GF-D8 (cell line): ENCODE measurements at places on chromosomes 7 and 10.

DNA sequence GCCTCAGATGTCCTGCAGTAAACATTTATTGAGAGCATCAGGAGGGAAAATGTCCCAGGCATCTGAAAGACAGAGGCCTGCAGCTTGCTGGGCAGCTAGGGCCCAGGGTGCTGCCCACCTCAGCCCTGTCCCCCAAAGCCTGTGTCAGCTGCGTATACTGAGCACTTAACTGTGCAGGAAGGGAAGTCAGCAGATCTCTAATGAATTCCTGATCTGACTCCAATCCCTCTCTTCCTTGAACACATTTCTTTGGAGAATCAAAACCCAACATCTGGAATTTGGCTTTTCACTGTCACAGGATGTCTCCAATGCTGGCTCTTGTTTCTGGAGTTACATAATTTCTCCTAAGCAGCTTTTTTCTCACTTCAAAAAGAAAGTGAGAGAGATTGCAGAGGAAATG is 364.7 kb upstream of the NFE2L3 start:
- no peak for DNase-seq

GRCh38 chr7:45390731-45391130 is 183.4 kb upstream of the ADCY1 start:
- DNase-seq = no peak

DNA sequence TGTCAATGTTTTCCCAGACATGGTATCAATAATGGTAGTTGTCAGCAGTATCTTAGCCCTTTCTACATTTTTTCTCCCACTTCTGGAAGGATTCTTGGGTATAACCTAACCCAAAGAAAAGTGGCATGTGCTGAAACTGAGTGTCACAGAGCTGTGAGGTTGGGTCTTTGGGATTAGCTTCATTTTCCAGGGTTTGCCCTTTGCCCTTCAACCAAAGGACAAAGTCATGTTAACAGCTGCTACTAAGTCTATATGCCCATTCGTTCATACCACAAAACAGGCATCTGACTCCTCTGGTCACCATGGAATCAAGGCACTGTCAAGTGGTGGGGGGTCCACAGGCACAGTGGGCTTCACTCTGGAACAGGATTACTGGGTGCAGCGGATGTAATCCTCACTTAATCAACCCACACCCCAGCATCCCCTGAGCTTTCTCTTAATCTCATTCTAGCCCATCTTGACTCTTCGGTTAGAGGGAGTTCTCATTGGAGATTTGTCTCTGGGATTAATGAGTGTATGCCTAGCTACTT is 29.1 kb downstream of the CTAGE6 start:
- no peak for DNase-seq

- DNase-seq = no peak
These were observed 131.1 kb upstream of the SLC26A5 start for GRCh38 chr7:103577059-103577458.

- DNase-seq = peak; percentile 74
These were observed 3.2 kb upstream of the VSIR start for GRCh38 chr10:71776481-71776925.

- no peak for DNase-seq
These were observed 926 bp upstream of the PCBD1 start for GRCh38 chr10:70889291-70889690.

DNA sequence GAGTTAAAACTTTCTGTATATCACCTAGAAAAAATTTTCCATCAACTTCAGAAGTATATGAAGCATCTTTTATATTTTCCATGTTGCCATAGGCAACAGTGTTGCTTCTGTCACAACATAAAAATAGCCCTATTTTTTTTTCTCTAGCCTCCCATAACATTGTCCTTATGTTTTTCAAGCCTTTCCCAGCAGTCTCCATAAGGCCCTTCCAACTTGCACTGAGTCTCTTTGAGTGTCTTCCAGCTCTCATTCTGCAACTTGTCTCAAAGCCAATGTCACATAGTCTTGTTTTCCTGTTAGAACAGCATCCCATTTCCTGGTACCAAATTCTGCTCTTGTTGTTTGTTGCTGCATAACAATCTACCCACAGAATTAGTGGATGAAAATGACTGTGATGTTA is 1055.5 kb upstream of the GHITM start:
- no peak for DNase-seq

GRCh38 chr10:12628964-12629766 is 279.8 kb downstream of the CAMK1D start:
- DNase-seq = no peak

DNA sequence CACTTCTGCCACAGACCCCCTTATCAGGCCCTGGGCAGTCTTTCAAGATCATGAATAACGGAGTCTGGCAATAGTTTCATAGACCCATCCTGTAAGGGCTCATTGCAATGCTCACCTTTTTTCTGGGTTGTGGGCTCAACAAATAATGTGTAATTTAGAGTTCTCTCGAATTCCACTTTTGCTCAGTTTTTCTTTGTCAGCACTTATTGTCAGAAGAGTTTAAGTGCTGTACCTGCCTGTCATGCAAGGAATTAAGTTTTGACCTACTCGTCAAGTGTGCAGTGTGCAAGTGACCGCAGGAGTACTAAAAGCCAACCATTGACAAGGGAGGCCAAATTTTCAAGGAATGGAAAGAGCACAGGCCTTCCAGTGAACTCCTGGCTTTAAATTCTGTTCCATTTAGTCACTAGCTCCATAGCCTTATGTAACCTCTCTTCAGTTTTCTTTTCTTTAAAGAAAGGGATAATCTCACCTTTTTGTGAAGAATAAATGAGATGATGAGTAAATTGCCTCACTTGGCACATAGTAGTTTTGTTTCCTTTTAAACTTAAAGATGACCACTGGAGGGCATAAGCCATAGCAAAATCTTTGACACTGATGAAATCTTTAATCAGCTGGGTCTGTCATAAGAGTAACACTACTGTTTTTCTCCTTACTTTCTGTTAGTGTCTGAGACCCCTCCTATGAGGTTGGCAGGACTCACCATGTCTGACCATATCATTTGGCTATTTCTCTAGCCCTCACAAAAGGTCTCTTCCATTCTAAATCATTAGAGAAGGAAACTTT is 313.3 kb downstream of the TYW1 start:
- no peak for DNase-seq

DNA sequence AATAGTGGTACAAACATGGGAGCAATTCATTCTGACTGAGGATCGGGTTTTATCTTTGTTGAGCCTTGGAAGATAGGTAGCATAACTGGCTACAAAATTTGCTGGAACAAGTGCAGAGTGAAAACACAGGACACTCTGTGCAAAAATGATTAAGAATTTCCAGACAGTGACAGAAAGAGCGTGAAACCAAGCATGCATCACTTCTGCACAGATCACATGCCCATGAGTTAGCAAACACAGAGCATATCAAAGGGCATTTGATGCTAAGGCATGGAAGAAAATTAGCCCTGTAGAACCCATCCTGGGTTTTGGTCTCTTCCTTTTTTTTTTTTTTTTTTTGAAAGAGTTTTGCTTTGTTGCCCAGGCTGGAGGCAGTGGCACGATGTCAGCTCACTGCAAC is 28.3 kb downstream of the TECTB start:
- DNase-seq = no peak

GRCh38 chr7:143973870-143974416 is 19.3 kb downstream of the OR2F1 start:
- no peak for DNase-seq

GRCh38 chr7:24896031-24896501 is 83.9 kb downstream of the OSBPL3 start:
- DNase-seq = peak; percentile 42

DNA sequence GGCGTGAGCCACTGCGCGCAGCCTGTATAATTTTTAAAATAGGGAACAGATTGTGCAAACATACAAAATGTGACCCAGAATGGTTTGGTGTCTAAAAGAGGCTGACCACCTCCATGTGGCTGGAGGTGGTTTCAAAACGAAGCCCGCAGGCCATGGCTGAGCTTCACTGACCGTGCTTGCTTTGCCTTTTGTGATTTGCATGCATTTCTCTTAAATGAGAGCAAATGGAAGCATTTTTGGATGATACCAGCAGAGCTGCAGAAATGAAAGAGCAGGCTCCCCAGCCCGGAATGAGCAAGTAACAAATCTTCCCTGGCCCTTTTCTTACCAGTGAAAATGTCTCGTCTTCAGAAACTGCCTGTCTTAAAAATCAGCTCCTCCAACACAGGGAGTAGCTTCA is 239.9 kb downstream of the CAMK1D start:
- no peak for DNase-seq

- DNase-seq = no peak
These were observed 62.8 kb downstream of the CXCL12 start for GRCh38 chr10:44322137-44322536.

- DNase-seq = no peak
These were observed 24.6 kb upstream of the REEP3 start for GRCh38 chr10:63496561-63496960.

- no peak for DNase-seq
These were observed 443.7 kb upstream of the LRRN3 start for GRCh38 chr7:110647266-110647665.

DNA sequence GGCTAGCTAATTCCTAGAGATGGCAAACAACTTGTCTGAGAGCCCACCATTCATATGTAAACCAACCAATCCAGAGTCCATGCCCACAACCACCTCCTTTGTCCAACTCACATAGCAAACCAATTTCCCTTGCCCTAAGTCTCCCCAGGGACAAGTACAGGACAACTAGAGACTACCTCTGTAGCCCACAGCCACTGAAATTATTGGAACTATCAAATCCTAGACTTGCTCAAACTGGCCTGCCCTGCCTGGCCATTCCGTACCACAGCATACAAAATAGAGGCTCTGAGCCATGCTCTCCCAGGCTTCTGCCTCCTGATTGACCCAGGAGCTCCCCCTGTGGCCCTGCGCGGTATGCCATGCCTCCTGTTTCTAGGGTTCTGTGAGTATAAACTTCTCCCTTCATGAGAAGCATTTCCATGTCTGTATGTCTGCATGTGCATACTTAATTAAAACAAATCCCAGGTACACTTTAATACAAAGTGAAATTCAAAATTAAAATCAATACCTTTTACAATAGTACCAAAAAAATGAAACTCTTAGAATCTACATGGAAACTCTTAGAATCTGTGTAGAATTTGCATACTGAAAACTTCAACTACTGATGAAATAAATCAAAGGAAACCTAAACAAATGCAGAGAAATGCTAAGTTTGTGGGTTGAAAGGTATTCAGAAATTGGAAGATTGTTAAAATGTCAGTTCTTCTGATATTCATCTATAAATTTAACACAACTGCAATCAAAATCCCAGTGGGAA is 4.0 kb upstream of the HECW1 start:
- no peak for DNase-seq

GRCh38 chr7:18123508-18124239 is 96.0 kb upstream of the PRPS1L1 start:
- DNase-seq = no peak

DNA sequence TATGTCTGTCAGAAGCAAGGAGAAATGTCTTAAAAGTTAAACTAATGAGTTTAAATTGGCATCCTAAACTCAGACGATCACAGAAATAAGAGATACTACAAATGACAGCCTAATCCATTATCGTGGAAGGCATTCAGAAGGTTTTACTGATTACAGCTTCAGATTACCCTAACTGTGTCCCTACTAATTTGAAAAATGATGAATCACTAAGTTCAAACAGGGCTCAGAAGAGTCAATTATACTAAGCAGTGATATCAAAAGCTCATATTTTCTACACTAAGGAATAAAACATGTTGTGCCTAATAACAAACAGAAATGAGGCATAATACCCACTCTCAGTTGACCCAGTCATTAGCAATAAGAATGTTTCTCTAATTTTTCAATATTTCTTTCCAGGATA is 152.0 kb upstream of the NRBF2 start:
- DNase-seq = no peak

DNA sequence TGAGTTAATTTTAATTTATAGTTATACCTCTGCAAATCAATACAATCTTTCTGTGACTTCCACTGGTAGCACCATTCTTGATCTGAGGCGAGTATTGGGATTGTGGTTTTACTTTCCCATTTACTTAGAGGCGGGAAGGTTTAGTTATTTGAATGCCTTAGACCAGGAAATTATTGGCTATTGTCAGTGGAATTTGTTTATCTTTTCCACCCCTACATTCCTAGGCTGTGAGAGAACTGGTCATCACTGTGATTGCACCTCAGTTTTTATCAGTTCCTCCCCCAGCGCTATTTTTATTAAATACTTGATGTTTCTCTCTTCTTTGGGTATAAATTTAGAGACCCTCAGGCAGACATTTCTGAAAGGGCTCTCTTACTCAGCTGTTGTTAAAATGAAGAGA is 29.9 kb downstream of the CDK14 start:
- no peak for DNase-seq

DNA sequence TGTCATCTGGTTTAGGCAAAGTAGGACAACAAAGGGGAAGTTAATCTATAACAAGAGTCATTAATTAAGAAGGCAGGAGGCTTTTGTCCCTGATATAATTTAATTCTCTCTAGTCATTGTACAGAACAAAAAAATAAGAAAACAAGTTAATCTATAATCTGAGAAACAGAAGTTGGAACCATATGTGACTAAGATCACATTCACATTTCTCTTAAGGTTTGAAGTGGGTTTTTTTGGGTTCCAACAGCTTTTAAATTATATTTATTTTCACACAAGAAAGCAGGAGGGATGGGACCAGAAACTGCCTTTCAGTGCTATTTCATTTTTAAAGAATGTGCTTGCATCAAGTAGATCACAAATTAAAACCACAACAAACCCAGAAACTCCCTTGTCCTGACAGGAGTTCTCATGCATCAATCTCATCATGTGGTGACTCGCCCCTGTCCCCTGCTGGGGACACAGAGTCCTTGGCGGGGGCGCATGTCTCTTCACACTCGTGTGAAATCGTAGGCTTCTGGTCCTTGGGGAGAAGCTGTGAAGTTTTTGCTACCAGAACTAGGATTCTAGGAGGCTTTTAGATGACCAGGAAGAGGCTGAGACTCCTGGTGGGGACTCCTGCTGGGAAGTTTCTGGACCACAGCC is 10.1 kb upstream of the OPN4 start:
- no peak for DNase-seq

GRCh38 chr7:144936314-144936713 is 100.5 kb upstream of the TPK1 start:
- no peak for DNase-seq

DNA sequence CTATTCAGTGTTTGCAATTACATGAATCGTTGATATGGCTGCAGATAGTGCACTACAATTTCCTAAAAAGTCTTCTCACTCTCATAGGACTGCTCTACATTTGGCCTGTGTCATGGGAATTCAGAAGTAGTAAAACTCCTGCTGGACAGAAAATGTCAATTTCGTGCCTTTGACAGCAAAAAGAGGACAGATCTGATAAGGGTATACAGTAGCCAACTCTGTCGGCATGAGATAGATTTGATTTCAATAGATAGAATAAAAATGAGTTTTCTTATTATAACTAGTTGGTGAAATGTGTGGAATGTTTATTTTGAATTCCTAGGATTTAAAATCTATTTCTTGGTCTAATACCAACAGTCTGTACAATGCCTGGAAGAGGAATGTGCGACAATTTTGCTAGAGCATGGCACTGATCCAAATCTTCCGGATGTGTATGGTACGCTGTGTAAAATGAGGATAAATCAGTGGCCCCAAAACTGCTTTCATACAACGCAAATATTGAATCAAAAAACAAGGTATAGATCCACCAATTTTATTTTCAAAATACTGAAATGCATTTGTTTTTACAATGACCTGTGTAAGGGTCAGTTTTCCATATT is 133.5 kb upstream of the CDK13 start:
- DNase-seq = no peak
